M059J (cell line): ENCODE measurements at places on chromosomes 1 and 21. TPM values are rescaled to one million over a fixed set of nuclear protein-coding genes. Genes with fewer than 3 reads are reported as not detected.

DNA sequence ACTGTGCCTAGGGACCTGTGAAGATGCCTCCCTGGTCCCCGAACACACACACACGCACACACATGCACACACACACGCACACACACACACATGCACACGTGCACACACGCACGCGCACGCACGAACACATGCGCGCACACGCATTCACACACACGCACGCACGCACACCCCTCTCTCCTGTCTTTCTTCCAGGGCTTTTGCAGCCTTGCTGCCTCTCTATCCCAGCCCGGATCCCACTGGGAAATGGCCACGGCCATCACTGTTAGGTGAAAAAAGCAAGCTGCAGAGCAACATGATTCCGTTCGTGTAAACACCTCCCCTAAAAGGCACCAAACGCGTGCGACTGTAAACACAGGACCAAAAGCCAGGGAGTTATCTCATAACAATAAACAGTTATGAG, 39.7 kb downstream of the NKAIN1 start:
- DNase-seq: no peak

- no peak for DNase-seq
Measured at GRCh38 chr1:119159111-119159510, 18.7 kb upstream of the WARS2 start.

GRCh38 chr21:24470852-24471251, 1136.4 kb downstream of the MRPL39 start:
- no peak for DNase-seq

GRCh38 chr1:61293986-61294504, 211.7 kb downstream of the NFIA start:
- DNase-seq: no peak

GRCh38 chr1:69540052-69540451, 27.7 kb upstream of the LRRC7 start:
- no peak for DNase-seq

DNA sequence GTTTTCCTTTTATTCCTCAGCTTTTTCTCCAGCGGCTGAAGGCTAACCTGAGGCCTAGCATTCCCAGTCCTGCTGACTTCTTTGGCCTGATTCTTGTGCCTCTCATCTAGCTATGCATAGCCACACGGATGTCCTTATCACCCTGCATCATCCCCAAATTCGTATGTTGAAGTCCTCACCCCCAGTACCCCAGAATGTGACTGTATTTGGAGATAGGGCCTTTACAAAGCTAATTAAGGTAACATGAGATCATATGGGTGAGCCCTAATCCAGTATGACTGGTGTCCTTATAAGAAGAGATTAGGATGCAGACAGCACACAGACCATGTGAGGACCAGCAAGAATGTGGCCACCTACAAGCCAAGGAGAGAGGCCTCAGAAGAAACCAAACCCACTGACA, 44.6 kb downstream of the CDCP2 start:
- DNase-seq: no peak

DNA sequence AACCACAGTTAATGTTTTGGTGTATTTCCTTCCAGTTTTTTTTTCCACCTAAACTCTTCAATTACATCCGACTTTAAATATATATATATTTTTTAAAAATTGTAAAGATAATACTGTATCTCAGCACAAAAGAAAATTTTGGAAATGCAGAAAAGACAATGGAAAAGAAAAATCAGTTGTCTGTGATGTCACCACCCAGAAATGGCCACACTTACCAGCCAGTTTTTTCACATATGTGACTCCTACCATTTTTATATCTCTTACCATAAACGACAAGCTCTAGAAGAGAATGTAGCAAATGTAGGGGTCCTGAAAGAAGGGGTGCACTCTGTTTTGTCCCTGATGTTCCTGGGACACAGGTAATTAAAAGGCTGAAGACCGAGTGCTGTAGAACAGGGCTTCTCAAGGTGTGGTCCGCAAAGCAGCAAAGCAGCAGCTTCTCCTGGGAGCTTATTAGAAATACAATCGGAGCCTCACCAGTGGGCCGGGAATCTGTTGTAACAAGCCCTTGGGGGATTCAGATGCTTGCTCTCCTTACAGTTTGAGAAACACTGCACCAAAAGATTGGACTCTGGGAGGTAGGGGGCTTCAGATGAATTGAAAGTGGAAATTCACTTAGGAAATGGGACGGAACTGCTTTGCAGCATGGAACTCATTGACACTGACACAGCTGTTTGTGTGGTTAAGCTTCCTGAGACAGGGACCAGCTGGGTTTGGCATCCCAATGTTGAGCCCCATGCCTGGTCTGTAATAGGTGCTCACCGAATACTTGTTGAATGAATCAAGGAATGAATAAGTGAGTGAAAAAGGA, 44.1 kb downstream of the ALPL start:
- DNase-seq: peak; percentile 51

DNA sequence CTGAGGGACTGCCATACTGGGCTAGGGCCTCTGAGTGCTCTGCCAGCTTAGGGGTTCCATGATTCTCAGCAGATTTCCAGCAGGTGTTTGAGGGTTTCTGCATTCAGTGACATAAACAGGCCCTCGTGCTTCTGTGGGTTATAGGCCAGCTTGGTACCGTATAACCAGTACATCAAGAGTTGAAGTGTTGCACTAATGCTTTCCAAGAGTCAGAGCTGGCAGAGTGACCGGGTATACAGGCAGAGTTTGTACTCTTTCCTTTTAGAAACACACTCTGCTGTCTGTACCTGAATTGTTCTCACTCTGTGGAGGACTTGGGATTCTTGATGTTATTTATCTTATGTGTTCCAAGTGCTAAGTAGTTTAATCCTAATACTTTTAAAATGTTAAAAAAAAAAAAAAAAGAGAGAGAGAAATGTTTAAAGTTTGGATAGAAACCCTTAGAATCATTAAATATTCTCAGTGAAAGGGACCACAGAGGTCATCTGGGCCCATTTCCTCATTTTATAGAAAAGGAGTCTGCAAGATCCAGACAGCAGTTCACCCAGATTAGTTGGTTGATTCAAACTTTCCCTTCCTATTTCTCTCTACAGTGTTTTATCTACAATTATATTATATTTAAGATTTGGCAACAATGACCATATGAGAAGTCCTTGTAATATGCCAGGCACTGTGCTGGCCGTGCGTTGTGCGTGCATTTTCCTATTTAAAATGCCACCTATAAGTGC, 325.8 kb downstream of the KIF26B start:
- DNase-seq: no peak

GRCh38 chr1:87084244-87084836, 169.9 kb downstream of the HS2ST1 start:
- peak; percentile 35 for DNase-seq

GRCh38 chr21:39288987-39289386, 24.4 kb downstream of the BRWD1 start:
- DNase-seq: no peak

DNA sequence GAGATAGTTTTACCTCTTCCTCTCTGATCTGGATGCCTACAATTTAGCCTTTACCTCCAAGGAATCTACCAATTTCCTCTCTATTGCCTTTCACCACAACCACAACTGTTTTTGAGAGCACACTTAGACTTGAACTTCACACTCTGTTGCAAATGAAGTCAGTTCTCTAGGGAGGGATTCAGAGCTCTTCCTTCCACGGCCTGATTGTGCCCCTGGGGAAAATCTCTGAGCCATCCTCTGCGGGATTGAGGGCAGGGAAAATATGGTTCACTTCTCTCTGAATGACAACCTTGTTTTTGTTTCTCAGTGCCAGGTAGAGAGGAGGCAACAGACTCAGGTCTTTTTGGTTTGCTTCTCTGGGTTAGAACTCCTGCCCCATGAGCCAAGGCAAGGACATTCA, 35.4 kb upstream of the BCL10 start:
- DNase-seq: peak; percentile 54

DNA sequence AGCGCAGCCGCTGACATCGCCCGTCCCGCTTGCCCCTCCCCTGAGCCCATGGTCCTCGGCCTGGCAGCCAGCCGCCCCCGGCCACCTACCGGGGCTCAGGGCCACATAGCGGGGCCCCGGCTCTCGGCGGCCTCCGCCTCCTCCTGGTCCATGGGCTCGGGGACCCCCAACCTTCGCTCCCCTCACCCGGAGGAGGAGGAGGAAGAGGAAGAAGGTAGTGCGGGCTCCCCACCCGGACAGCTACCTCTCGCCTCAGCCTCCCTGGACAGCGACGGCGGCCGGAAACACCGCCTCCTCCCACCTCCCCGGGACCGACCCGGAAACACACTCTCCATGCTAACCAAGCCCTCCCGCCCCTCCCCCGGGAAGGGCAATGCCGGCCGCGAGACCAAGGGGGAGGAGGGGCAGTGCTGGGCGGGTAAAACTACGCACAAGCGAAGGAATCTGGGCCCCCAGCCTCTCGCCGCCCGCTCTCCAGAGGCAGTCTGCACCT, at the start of gene KIAA0319L:
Gene KIAA0319L (minus strand): TSS at position 286 of the 493 bp plus-strand sequence. CDS start 2,912 bp downstream, outside the sequence.
- DNase-seq: peak; percentile 87

- peak; percentile 98 for DNase-seq
Measured at GRCh38 chr1:244104309-244105060, 53.4 kb downstream of the ZBTB18 start.

DNA sequence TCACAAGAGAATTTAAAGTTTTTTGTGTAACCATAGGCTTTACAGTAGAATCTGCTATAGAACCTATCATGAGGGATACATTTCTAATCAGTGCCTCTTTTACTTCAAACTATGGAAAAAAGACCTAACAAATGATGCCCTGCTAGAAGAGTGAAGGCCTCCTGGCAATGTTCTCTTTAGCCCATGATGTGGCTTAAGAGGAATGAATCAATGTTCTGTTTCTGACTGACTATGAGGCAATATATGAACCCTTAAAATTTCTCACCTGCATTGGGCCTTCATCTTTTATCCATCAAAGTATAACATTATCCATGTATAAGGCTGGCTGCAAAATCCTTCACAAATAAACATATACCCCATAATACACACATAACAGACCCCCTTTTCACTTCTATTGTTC, 65.7 kb upstream of the IL12RB2 start:
- DNase-seq: no peak

- DNase-seq: no peak
Measured at GRCh38 chr1:173148971-173149370, 58.2 kb downstream of the TNFSF4 start.

Gene TRIM46
- total RNA-seq: 1.1 and 3.1 TPM in 2 replicates

Gene CBR3
- 57.9 and 75.6 TPM in 2 replicates for total RNA-seq

Gene SEMA4A
- total RNA-seq: 0.37 and 1.3 TPM in 2 replicates

Gene ZYG11A
- 0.64 and 1.6 TPM in 2 replicates for total RNA-seq

Gene MYBPHL
- not detected in 2 replicates for total RNA-seq

Gene BATF3
- total RNA-seq: 3.3 and 3.7 TPM in 2 replicates
